ENCODE measurements at places on chromosomes 5 and 9.

DNA sequence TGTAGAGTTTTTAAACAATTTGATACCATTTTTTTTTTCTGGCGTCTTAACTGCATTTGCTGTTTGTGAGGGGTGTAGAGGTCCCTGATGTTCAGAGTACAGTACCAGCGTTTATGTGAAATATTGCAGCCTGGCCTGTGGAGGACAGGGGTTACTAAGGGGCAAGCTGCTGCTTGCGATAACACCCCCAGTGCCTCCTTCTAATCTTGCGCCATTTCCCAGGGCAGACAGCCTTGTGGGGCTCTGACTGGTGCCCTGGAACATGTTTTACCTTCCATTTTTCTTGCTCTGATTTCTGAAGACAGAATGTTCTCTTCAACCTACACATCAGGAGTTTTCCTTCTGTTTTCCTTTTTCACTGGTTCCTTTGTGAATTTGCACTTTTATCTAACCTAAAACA is 142.9 kb downstream of the DOCK8 start:
- H3K27me3 ChIP-seq, result no peaks in the 10 kb centered on the region
- no peak overlapping the region for H3K4me3 ChIP-seq
- H3K36me3 ChIP-seq, result peaks cover 30% of the 10 kb centered on the region
- no peak overlapping the region for H3K27ac ChIP-seq
- no peaks in the 10 kb centered on the region for H3K4me1 ChIP-seq

DNA sequence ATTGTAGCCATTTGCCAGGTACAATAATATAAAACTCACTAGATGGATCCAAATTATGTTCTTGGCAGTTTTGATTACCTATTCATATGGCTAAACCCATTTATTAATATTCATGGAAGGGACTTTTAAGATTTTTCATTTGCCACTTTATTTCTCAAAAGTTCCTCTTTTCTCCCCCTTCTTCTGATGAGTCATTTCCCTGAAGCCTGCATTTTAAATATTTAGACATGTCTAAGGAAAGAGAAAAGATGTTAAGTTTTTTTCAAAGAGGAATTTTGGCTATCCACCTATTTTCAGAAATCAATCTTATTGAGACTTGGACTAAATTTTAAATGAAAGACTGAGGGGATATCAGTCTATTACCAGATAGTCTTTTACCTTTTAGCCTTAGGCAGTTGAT is 1189.4 kb downstream of the EFNA5 start:
- peaks cover 1% of the 10 kb centered on the region for H3K36me3 ChIP-seq
- no peaks in the 10 kb centered on the region for H3K4me1 ChIP-seq
- no peak for DNase-seq
- H3K27ac ChIP-seq, result no peak overlapping the region
- no peak overlapping the region for H3K4me3 ChIP-seq
- H3K27me3 ChIP-seq, result no peaks in the 10 kb centered on the region

DNA sequence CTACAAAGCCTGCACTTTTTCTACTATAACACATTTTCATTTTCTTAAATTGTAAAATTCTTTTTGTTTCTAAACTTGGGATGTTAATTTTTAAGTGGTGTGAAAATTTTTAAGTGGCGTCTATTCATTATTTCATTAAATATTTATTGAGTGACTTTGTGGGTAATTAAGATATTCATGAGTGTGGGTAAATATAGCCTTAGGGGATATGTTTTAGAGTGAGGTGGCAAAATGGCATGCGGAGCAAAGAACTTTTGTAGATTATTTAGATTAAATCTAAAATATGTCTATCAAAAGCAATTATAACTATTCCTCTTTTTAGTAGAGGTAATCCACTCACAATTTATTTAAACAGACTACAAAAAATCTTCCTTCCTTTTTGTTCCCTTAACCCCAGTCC is 188.4 kb downstream of the PCSK1 start:
- H3K27ac ChIP-seq, result no peak overlapping the region
- H3K36me3 ChIP-seq, result no peaks in the 10 kb centered on the region
- no peaks in the 10 kb centered on the region for H3K4me1 ChIP-seq

DNA sequence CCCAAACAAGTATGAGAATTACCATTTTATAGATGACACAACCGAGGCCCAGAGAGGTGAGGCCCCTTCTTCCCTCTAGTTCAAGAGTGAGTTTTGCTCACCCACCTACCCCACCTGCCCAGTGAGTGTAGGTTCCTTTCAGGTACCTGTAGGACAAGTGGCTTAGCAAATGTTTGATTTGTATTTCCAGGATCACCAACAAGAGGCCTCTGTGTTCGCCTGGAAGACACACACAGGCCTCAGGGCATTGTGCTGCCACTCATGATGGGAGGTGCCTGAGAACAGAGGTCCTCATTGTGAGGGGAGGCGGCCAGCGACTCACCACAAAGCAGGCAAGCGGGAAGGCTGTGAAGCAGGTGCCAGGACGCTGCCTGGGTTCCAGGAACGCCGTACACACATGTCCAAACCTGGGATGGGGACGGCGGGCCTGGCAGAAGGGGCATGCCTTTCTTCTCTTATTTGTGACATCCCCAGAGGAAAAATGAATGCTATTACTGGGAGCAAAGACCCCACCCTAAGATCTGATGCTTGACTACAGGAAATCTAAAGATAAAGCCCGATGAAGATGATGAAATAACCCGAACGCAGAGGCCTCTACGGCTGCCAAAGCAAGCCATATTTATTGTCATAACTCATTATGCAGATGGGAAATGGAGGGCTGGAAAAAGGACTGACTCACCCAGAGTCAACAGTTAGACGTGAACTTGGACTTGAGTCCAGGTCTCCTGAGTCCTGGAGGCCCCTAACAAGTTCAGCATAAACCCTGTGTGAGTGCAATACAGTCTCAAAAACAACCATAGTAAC is 60.2 kb upstream of the SLC25A51 start:
- H3K27ac ChIP-seq, result peak overlapping the region; percentile 15
- H3K36me3 ChIP-seq, result peaks cover 2% of the 10 kb centered on the region
- no peak overlapping the region for H3K4me3 ChIP-seq
- peaks cover 6% of the 10 kb centered on the region for H3K4me1 ChIP-seq

GRCh38 chr5:125245216-125245615 is 498.8 kb upstream of the ZNF608 start:
- H3K4me3 ChIP-seq, result no peak overlapping the region
- peaks cover 2% of the 10 kb centered on the region for H3K36me3 ChIP-seq
- H3K4me1 ChIP-seq, result no peaks in the 10 kb centered on the region
- no peaks in the 10 kb centered on the region for H3K27me3 ChIP-seq
- no peak overlapping the region for H3K27ac ChIP-seq

- no peaks in the 10 kb centered on the region for H3K27me3 ChIP-seq
- no peak overlapping the region for H3K4me3 ChIP-seq
- no peak for DNase-seq
- no peaks in the 10 kb centered on the region for H3K4me1 ChIP-seq
- no peak overlapping the region for H3K27ac ChIP-seq
Measured at GRCh38 chr9:16974436-16974835, 104.0 kb upstream of the BNC2 start.

- no peak overlapping the region for H3K27ac ChIP-seq
- peaks cover 12% of the 10 kb centered on the region for H3K4me1 ChIP-seq
- no peak overlapping the region for H3K4me3 ChIP-seq
- H3K27me3 ChIP-seq, result no peaks in the 10 kb centered on the region
- DNase-seq, result no peak
Measured at GRCh38 chr5:96741891-96742309, 65.8 kb downstream of the ERAP1 start.

GRCh38 chr9:115106001-115106400 is 12.0 kb downstream of the TNC start:
- no peaks in the 10 kb centered on the region for H3K36me3 ChIP-seq
- no peak overlapping the region for H3K27ac ChIP-seq
- H3K4me3 ChIP-seq, result no peak overlapping the region
- DNase-seq, result no peak
- no peaks in the 10 kb centered on the region for H3K4me1 ChIP-seq

DNA sequence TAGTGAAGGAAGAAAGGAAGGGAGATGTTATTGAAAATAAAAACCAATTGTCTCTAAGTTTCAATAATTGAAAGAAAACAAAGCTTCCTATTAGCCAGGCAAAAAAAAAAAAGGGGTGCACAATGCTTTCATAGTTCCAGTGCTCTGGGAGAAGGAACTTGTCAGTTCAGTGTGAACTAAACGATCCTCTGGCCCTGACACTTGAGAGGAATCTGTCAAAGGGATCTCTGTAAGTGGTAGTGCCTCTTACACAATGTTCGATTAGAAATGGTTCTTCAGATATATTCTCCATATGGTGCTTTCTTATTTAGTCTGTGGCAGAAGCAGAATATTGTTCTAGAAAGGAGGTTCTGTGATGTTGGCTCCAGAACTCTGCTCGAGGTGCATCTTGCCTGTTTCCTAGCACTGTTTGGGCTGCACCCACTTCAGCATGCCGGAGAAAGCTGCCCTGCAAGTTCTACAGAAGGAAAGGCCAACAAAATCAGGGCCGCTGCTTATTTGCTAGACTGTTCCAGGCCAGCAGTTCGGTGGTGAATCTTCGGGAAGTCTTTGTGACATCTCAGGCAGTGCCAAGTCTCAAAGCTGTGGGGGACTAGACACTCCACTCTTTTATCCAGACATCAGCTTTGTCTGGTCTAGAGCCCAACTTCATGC is 90.9 kb downstream of the PIK3R1 start:
- H3K4me3 ChIP-seq, result no peak overlapping the region
- peaks cover 12% of the 10 kb centered on the region for H3K4me1 ChIP-seq
- no peak for DNase-seq

- H3K27me3 ChIP-seq, result no peaks in the 10 kb centered on the region
- peak overlapping the region; percentile 97 for H3K27ac ChIP-seq
- no peak for DNase-seq
- peaks cover 3% of the 10 kb centered on the region for H3K36me3 ChIP-seq
- peaks cover 35% of the 10 kb centered on the region for H3K4me1 ChIP-seq
- peak overlapping the region; percentile 97 for H3K4me3 ChIP-seq
Measured at GRCh38 chr5:154038261-154038706, 426 bp downstream of the FAM114A2 start.

DNA sequence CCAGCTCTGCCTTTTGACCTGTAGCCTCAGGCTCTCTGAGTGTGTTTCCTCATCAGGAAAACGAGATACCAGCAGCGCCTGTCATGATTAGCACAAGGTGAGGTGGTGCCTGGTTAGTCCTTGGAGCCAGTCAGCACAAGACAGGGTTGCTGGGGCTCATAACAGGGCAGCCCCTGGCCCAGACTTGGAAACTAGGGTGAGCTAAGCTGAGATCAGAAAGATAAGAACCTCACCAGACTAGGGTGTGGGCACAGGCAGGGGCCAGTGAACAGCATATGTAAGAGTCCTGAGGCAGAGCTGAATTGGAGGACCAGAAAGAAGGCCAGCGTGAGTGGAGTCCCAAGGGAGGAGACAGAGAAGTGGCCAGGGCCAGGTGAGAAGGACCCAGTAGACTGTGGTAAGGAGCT is 42.7 kb upstream of the FUBP3 start:
- peaks cover 12% of the 10 kb centered on the region for H3K4me1 ChIP-seq
- DNase-seq, result no peak
- H3K36me3 ChIP-seq, result no peaks in the 10 kb centered on the region
- peaks cover 81% of the 10 kb centered on the region for H3K27me3 ChIP-seq
- H3K4me3 ChIP-seq, result no peak overlapping the region

DNA sequence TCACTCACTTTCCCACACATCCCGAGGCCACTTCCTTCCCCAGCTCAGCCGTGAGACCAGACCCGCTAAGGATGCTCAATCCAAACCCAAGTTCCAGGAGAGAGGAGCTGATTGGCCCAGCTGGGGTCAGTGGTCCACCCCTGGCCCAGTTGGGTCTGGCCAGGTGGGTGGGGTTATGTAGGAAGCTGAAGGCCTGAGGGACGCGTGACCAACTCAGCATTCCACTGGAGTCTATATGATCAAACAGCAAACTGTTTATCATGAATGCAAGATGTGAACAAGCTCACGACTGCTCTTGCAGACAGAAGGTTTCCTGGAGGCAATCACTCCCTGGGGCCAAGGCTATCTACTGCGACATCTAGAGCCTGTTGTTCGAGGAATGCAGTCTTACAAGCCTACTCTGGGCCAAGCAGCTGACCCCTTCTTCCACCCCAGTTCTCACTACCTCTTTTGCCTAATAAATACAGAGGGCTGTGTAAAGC is 4.9 kb upstream of the RAPGEF1 start:
- H3K36me3 ChIP-seq, result peaks cover 5% of the 10 kb centered on the region
- H3K27ac ChIP-seq, result no peak overlapping the region
- DNase-seq, result no peak
- H3K27me3 ChIP-seq, result no peaks in the 10 kb centered on the region
- H3K4me1 ChIP-seq, result peaks cover 40% of the 10 kb centered on the region

DNA sequence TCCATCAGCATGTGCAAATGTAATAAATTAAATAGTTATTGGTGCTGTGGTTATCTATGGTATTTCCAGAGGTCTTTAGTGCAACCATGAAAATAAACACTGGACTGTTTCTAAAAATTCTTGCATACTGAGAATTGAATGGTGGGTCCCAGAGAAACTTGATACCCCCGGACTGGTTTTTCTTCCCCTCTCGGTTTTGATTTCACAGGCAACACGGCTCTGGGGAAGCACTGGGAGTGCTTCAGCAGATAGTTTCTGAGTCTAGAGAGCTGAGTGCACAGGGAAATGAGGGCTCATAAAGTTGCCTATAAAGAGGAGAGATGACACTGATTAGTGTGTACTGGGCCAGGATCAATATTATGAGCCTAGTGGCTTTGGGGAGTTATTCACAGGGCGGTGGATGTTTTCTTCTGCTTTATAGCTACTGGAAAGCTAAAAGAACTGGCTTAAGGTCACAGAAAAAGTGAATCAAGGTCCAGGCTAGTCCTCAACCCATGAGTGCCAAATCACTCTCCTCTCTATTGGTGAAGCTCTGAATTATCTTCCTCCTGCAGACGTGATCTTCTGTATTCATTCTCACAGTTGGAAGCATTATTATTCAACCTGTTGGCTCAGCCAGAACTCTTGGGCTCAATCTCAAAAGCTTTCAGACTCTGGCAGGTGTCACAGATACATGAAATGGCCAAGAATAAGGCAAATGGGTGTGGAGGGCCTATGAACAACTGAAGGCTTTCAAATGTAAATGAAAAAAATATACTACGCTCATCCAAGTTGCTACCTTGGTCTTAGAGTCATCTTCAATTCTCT is 170.2 kb upstream of the HMHB1 start:
- H3K36me3 ChIP-seq, result no peaks in the 10 kb centered on the region
- no peak overlapping the region for H3K27ac ChIP-seq
- no peak for DNase-seq
- no peaks in the 10 kb centered on the region for H3K27me3 ChIP-seq

- peaks cover 14% of the 10 kb centered on the region for H3K27me3 ChIP-seq
- H3K36me3 ChIP-seq, result peaks cover 10% of the 10 kb centered on the region
- H3K4me1 ChIP-seq, result peaks cover 20% of the 10 kb centered on the region
Measured at GRCh38 chr5:80109646-80110478, 74.7 kb downstream of the THBS4 start.

DNA sequence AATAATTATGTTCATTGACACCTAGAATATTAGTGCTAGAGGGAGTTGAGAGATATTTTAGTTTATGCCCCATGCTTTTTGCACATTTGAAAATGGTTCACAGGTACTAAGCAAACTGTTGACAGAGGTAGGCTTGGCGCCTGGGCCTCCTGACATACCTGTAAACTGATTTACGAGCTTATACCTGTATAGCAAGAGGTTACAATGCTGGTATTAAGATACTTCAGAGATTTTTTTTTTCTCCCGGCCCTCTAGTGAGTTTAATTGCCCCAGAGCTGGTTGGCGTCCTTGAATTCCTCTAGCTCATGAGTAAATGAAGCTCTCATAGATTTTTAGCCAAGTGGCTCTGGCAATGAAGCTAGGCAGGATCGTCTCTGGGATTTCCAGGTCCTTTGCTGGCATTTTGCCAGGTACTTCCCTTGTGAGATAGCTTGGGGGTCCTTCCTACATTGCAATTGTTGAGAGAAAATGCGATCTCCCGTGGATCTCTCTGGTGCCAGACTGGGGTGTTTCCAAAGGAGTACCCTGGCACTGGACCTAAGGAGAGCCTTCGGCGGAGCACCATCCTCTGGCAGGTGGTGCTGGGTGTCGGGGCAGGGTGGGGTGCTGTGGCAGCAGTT is 9.0 kb downstream of the SLC36A1 start:
- no peaks in the 10 kb centered on the region for H3K27me3 ChIP-seq
- no peak overlapping the region for H3K27ac ChIP-seq
- peaks cover 35% of the 10 kb centered on the region for H3K36me3 ChIP-seq
- no peak for DNase-seq

All from stimulated activated naive B cell treated with anti-CD40 and anti-IgM and Interleukin-4, amounts not matched to agents 10 μg/mL and 1 μg/mL and 100 μg/mL, for 72 hours (primary cell).